ENCODE measurements at places on chromosomes 4 and X.

- no peak for DNase-seq
Measured at GRCh38 chr4:144579411-144580030, 66.4 kb upstream of the HHIP start.

DNA sequence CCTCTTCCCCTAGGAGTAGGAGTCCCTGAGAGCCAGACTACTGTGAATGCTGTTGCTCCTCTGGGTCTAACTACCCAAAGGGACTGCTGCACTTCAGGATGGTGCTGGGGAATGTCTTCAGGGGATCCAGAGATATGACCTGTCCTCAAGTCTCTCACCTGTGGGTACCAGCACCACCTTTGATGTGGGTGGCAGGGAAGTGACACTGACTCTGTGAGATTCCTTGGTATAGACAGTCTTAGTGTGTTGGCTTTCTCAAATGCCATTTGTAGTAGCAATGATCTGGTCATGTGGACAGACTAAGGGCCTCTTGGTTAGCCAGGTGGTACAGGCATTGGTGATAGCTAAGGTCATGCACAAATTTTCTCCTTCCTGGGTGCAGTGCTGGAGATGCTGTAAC, 108.9 kb upstream of the ADAMTS3 start:
- no peak for DNase-seq

DNA sequence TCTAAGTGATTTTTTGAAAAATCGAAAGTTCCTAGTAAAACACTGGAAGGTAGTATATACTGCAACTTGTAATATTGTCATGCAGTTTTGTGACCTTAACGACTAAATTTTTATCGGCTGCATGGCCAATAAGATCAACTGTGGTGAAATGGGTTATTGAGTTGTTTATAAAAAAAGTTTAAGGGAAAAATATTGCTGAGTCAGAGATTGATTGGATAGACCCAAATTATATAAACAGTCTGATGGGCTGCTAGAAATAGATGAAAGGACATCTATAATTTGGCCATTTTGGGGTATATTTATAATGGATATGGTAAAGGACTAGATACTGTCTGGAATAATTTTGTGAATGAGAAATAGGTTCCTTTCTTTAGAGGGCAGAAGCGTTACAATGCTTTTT, 56.2 kb downstream of the MGST2 start:
- no peak for DNase-seq

GRCh38 chr4:7890635-7891393, 48.8 kb downstream of the AFAP1 start:
- no peak for DNase-seq

- DNase-seq, result no peak
Measured at GRCh38 chr4:131207589-131207988, 1941.5 kb upstream of the PCDH10 start.

DNA sequence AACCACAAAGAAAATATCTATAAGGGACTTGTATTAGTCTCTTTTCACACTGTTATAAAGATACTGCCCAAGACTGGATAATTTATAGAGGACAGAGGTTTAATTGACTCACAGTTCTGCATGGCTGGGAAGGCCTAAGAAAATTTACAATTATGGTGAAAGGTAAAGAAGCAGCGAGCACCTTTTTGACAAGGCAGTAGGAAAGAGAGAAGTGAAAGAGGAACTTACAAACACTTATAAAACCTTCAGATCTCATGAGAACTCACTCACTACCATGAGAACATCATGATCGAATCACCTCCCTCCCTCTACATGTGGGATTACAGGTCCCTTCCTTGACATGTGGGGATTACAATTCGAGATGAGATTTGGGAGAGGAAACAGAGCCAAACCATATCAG, 856.0 kb downstream of the TRAM1L1 start:
- no peak for DNase-seq

DNA sequence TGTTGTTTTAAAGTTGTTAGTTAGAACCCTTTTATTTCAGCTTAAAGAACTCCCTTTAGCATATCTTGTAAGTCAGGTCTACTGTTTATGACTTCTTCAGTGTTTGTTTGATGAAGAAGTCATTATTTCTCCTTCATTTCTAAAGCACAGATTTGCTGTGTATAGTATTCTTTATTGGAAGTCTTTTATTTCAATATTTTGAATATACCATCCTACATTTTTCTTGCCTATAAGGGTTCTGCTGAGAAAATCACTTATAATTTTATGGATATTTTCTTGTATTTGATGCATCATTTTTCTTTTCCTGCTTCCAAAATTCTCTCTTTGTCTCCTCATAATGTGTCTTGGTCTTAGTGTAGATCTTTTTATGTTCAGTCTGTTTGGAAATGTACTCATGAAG, 134.5 kb downstream of the CPXCR1 start:
- DNase-seq, result no peak

DNA sequence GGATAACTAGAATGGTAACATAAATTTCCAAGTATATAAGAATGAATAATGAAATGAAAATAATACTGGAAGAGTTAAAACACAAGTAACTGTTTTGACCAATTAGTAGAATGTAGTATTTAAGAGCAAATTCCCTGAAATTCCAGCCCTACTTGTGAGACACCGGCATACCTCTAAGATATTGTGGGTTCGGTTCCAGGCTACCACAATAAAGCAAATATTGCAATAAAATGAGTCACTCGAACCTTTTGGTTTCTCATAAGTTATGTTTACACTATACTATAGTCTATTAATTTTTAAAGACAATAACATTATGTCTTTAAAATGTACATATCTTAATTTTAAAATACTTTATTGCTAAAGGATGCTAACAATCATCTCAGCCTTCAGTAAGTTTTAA, 15.2 kb upstream of the IQCM start:
- DNase-seq, result no peak

DNA sequence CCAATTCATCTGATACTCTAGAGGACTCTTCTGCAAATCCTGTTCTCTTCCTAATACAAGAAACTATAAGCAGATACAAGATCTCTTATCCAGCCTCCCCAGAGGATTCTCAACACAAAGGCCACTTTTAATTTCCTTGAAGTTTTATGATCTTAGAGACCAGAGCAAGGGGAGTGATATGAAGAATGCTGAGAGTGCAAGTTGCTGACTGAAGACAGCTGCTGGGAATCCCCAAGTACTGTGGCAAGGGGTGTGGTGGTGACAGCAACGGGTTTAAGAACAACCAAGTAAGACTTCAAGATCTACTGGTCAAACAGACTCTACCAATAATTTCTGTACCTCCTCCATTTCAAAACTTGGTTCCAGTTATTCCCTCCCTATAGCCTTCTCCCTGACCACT, 7.0 kb downstream of the AMMECR1 start:
- no peak for DNase-seq

DNA sequence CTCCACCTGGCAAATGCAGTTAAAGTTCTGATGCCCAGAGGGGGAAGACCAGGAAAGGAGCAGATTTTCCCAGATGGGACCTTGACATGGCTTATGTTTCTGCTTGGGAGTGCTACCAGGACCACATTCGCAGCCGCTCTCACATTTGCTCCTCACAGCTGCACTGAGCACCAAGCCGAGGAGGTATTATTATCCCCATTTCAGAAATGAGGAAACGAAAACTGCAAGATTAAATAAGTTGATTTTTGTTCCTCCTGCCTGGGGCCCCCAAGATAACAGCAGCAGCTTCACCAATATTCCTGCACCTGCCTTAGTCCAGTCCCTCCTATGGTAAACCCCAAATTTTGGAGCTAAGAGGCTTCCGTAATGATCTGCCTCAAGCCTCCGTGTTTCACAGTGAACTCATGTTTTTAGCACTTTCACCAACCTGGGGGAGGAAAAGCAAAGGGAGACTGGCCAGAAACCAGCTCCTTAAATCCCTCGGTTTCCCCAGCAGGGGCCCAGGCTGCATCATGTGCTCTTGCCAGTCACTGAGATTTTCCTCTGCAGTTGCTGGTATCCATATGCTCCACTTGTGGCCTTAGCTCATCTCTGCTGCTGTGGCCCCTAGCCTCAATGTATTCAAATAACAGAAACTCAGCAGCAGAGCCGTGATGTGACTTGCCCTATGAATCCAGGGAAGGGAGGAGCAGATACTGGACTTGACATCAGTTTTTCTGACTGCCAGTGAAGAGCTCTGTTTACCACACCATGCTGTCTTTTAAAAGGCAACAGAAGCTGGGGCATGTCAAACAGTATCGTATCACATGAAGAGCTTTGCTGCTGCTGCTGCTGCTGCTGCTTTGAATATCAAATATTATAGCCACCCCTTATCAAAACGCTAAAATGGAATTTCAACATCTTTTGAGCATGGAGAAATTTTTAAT, 95.5 kb upstream of the KLHL13 start:
- DNase-seq, result no peak

- no peak for DNase-seq
Measured at GRCh38 chr4:24720979-24721378, 74.4 kb upstream of the SOD3 start.

DNA sequence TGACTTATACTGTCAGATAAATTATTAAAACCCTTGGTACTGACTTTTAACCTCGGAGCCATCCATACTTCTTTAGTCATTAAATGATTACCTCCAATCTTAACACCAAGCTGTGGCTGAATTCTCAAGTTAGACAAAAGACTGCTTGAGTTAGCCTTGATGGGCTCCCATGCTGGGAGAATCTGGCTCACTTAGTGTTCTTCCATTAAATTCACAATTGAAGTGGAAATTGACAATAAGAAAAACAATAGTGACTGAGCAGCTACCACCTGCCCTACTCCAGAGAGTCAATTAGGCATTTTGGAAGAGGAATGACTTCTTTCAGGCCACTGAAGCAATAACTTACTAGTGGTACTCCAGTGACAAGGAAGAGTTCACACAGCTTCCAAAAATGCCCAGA, 503.0 kb upstream of the CPXCR1 start:
- no peak for DNase-seq

DNA sequence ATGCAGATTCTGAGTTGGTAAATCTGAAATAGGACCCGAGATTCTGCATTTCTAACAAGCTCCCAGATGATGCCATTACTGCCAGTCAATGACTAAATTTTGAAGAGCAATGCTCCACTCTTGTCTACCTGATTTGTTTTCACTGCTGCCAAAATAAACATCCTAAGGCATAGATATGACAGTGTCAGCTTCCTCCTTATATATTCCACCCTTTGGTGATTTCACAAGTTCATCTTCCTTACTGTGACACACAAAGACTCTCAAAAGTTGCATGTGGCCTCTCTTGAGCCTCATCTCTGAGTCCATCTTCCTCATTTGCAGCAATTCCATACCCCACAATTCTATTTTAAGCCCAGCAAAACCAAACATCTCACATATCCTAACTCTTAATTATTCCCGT, 110.9 kb downstream of the FBXW7 start:
- DNase-seq, result no peak

DNA sequence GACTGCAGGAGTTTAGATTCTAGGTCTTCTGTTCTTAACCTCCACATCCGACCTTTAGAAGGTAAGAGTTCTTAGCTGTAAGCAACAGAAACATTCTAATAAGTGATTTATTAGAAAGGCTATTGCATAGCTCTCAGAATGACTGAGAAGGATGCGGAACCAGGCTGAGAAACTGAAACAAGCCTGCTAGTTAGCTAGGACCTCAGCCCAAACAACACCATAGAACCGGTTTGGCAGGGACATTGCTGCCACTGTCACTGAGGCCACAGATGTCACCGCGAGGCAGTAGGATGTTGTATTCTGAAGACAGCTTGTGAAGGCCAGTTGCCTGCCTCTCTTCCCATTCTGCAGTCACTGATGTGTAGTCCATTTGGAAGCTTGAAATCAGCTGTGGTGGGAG, 160.0 kb upstream of the ARX start:
- no peak for DNase-seq

- DNase-seq, result no peak
Measured at GRCh38 chr4:78313754-78314120, 237.8 kb upstream of the ANXA3 start.
